ENCODE measurements at places on chromosomes 11 and 22.

GRCh38 chr11:126034933-126035425 is 27.7 kb downstream of the CDON start:
- DNase-seq, result no peak

DNA sequence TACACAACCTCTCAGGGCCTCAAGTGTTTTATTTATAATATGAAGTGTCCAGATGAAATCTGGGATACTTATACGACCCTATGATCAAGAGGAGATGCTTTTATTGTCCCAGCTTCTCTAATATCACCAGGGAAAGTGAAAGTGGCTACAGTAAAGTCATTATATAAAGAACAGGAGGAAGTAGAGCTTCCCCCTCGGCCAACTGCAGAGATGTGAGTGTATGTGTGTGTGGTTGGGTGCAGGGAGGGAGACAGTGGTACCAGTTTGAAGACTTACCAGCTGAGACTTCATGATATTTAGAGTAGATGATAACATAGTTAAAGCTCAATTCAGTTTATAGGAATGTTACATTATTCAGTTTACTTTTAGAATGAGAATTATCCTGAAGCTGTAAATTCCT is 373.6 kb upstream of the DDI1 start:
- DNase-seq, result no peak

GRCh38 chr11:47179655-47179991 is 2.9 kb upstream of the ARFGAP2 start:
- peak; percentile 23 for DNase-seq

GRCh38 chr22:27032091-27032761 is 374.8 kb downstream of the MIAT start:
- no peak for DNase-seq
